Memory B cell (primary cell): ENCODE measurements at places on chromosomes 6 and 20.

DNA sequence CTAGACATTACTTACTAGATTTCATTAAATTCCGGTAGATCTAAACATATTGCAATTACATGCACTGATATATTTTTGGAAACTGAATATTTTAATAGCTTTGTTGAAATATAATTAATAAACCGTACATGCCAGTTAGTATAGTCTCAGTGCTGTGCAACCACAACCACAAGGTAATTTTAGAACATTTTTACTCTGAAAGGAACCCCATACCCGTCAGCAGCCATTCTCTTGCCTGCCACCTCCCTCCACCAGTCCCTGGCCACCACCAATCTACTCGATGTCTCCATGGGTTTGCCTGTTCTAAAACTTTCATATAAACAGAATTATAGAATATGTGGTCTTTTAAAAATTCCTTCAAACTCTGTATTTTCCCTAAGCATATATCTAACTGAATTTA, 293.9 kb downstream of the THBS2 start:
- H3K36me3 ChIP-seq = no peaks in the 10 kb centered on the region
- no peak overlapping the region for H3K4me3 ChIP-seq
- peaks cover 9% of the 10 kb centered on the region for H3K27me3 ChIP-seq
- no peak for DNase-seq
- no peaks in the 10 kb centered on the region for H3K4me1 ChIP-seq

GRCh38 chr6:24933868-24934401, 1.8 kb downstream of the RIPOR2 start:
- H3K4me3 ChIP-seq = peak overlapping the region; percentile 89
- H3K27ac ChIP-seq = peak overlapping the region; percentile 97
- peaks cover 32% of the 10 kb centered on the region for H3K4me1 ChIP-seq

DNA sequence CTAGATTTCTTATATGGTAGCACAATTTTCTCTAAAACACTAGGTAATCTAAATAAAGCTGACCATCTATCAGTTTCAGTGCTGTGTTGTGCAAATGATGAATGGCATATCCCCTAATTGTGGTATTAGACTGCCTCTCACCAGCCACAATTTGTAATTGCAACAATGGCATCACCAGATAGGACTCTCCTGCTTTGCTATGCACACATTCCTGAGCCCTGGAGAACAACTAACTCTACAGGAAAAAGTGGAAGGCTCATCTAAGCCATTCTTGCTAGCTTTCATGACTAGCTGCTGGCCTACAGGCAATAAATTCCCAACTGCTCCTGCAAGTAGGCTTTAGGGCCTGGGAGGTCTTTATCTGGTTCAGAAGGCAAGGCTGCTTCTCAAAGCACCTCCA, 974.1 kb downstream of the EYS start:
- H3K27ac ChIP-seq = no peak overlapping the region
- H3K36me3 ChIP-seq = no peaks in the 10 kb centered on the region
- no peaks in the 10 kb centered on the region for H3K4me1 ChIP-seq

DNA sequence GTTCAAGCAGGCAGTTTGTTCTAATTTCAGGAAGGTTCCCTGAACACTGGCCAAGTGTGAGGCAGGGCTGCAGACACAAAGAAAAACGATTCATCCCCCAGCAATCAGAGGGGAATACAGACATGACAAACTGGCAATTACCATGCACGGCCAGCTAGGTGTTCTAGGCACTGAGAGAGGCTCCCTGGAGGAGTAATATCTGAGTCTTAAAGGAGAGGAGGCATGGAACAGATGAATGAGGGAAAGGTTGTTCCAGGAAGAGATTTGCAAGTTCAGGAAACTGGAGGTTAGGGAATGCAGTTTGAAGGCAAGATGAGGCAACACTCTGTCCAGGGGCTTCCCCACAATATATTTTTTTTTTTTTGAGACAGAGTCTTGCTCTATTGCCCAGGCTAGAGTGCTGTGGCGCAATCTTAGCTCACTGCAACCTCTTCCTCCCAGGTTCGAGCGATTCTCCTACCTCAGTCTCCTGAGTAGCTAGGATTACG, 11.1 kb downstream of the RRAGD start:
- H3K4me3 ChIP-seq = no peak overlapping the region
- H3K27ac ChIP-seq = no peak overlapping the region
- H3K27me3 ChIP-seq = peaks cover 2% of the 10 kb centered on the region
- H3K36me3 ChIP-seq = no peaks in the 10 kb centered on the region
- no peaks in the 10 kb centered on the region for H3K4me1 ChIP-seq

GRCh38 chr6:119445666-119446065, 96.1 kb upstream of the MAN1A1 start:
- H3K4me1 ChIP-seq = peaks cover 20% of the 10 kb centered on the region
- H3K36me3 ChIP-seq = no peaks in the 10 kb centered on the region
- DNase-seq = no peak
- H3K27me3 ChIP-seq = no peaks in the 10 kb centered on the region
- H3K4me3 ChIP-seq = no peak overlapping the region

GRCh38 chr20:46757754-46758678, 48.6 kb downstream of the SLC2A10 start:
- no peak overlapping the region for H3K4me3 ChIP-seq
- H3K4me1 ChIP-seq = no peaks in the 10 kb centered on the region
- no peak overlapping the region for H3K27ac ChIP-seq
- peak; percentile 33 for DNase-seq
- H3K36me3 ChIP-seq = no peaks in the 10 kb centered on the region
- peaks cover 8% of the 10 kb centered on the region for H3K27me3 ChIP-seq
